ENCODE measurements at places on chromosomes 3 and 15. TPM values are rescaled to one million over a fixed set of nuclear protein-coding genes. Genes with fewer than 3 reads are reported as not detected.

DNA sequence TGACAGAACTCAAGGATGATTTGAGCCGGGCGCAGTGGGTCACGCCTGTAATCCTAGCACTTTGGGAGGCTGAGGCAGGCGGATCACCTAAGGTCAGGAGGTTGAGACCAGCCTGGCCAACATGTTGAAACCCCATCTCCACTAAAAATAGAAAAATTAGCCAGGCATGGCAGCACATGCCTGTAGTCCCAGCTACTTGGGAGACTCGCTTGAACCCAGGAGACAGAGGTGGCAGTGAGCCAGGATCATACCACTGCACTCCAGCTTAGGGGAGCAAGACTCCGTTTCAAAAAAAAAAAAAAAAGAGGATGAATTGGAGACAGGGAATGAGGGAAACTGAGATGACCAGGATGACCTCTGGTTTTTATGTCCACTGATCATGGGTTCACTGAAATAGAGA lies 60.4 kb upstream of the CDIN1 start:
- no peak for DNase-seq

DNA sequence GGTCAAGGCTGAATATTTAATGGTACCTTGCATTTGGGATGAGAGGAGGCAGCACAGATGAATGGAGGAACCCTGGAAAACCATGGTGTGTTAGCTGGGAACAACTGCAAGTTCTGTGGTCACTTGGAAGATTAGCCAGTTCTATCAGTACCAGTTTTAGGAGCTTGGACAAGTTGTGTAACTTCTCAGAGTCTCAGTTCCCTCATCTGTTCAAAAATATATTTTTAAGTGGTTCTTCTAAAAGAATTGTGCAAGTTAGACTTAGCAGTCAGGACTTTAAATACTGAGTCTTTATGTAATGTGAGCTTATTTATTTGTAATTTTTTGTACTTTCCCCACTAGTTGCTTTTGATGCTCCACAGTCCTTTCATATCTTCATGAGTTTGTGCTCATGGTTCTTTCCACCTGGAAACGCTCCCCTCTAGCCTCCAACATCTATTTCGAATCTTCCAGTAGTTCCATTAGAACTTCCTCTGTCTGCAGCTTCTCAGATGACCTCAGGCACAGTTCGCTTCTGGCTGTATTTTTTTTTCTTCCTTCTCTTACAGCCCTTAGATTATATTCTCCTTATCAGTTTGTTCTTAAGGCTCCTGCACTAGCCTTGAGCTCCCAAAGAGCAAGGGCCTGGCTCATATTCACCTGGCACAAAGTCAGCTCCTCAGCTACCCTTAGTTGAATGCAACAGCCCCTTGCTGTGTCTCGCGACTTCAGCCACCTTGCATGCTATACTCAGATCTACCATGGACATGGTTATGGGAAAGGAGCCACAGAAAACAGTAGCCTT lies 27.1 kb downstream of the ITPR1 start:
- DNase-seq, result no peak

LTK gene
- 12.0 TPM for total RNA-seq

POPDC2 gene
- total RNA-seq, result 13.9 TPM

GRCh38 chr3:138479438-138479863 lies 45.0 kb downstream of the ESYT3 start:
- DNase-seq, result no peak

DNA sequence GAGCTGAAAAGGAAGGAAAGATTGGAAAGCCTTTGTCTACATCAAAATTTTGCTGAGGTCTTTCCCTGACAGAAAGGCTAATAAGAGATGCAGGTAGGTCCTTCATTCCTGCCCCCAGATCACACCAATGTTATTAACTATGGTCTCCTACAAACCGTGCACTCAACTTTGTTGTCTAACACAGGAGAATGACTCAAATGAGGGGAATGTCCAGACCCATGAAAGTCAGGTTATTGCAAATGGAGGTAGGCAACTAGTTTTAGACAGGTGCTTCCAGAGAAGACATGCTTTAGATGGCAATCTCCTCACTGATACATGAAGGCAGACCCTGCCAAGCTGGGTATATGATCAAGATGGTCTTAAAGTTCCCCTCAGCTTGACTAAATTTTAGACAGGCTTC lies 51.0 kb downstream of the NFKBIZ start:
- DNase-seq, result no peak

CFAP100 gene
- not detected for total RNA-seq

GRCh38 chr3:156519758-156520162 lies 35.2 kb downstream of the SSR3 start:
- DNase-seq, result no peak

DNA sequence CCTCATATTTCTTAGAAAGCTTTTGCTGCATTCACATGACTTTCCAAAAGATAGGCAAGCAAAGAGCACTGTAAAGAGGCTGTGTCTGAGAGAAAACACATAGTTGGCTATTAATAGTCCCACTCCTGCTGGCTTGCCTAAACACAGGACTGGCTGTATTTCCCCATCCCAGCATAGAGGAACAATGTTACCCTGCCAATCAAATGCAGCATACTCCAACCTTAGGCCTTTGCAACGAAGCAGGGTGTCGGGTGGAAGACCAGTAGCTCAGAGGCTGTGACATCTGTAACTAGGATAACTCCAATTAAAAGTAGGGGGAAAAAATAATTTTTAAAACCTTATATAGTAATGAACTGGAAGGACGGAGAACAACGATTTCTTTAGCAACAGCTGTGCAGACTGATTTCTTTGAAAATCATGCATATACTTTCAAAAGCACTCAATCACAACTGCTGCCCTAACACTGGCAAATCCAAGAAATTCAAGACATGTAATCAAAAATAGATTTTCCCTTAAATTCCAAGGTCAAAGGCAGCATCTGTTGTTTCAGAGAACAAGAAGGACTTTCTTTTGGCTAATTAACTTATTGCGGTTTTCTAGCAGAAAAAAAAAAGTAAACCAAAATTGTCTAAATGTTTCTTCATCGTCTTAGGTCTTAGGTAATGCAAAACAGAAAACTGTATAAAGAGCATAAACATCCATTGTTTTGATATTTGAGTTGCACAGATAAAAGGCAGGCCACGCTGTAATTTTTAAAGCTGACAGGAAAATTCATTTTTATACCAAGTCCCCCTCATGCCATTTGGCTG lies 139.3 kb downstream of the TNIK start:
- DNase-seq, result no peak

DNA sequence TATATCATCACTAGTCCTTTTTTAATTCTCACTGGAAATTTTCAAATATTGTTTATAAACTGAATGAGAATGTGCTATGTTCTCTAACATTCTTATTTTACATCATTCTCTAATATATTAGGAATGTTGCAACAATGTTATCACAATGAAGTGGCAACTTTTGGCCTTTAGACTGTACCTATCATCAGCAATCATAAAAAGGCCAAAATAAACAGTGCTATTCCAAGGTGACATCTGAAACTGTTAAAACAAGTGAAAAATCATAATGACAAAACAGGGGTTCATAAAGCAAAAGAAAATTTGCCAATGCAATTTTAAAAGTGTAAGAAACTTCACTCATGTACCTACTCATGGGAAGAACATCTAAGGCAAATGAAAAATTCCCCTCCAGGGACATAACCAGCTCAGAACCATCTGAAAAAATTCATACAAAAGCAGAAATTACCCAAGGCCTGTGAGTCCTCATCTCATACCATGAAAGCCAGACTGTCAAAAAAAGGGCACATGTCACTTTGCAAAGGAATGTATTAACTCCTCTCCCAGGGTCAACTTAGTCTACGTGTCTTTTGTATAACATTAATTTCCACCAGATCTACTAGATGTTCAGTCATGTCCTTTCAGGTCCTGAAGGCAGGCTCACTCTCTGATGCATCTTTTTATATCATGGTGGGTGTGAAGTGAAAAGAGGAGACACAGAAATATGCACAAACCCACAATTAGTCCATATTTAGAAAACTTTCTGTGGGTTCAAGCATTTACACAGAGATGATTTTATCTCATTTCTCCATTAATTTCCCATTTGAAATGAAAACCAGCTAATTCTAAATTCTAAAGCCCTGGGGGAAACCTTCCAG lies 211.9 kb downstream of the CBLB start:
- DNase-seq, result no peak

UROC1 gene
- not detected for total RNA-seq

RLBP1 gene
- not detected for total RNA-seq

KNL1 gene
- 2.4 TPM for total RNA-seq

DNA sequence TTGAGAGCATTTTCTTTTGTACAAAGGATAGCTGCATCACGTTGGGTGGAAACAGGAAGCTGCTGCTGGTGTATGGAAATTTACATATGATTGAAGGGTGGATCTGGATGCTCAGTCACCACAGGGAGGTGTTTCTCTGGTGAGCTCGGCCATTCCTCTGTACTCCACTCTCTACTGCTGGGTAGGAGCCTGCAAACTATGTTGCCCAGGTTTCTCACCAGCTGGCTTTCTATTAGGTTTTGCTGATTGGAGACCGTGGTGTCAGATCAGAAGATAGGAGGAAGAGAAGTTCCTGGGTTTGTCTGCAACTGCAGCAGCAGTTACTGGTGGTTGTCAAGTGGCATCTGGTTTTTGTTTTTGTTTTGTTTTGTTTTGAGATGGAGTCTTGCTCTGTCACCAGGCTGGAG lies 61.7 kb downstream of the TAMM41 start:
- DNase-seq, result no peak

DNA sequence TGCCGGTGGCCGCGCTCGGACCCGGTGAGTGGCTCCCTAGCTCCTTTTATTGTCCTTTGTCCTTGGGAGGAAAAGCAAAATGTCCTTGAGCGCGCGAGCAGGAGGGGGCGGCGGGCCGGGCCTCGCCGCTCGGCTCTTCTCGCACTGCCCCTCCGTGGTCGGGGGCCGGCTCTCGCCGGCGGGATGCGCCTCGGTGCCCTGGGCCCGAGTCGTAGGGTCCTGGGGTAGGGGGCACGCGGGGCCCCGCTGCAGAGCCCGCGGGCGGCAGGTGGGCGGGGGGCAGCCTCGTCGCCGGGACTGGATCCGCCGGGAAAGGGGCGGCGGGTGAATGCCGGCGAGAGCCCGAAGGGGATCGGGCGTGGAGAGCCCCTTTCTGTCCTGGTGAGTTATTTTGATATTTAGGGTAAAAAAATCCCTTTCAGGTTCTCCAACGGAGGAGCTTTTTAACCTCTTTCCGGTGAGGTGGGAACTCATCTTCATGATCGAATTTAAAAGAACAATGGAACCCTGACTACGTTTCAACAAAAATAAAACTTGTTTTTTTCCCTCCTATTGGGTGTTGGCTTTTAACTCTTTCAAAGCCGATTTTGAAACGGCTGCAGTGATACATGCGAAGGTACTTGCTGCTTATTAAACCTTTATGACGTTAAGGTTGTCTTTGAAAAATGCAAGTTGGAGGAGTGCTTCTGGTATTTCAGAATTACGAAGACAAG lies 16.8 kb upstream of the CHD2 start:
- DNase-seq, result no peak

BUB1B gene
- total RNA-seq, result 2.9 TPM

GRCh38 chr3:13710251-13710650 lies 161.3 kb downstream of the FBLN2 start:
- no peak for DNase-seq

DNA sequence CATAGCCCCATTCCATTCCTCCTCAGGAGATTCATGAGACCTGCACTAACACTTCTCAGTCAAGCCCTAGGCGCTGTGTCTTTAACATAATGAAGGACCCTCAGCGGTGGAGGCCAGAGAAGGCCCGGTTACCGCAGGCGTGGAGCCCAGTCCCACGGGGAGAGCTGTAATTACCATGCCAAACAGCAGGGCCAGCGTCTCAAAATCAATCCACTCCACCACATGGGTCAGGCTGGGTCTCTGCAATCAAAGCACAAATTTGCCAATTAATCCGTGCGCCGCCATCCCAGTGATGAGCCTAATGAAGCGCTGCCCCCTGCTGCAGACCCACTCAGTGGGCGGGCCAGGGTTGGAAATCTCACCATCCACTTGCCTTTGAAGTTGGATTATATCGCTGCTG lies 109.7 kb downstream of the OCA2 start:
- no peak for DNase-seq

DNA sequence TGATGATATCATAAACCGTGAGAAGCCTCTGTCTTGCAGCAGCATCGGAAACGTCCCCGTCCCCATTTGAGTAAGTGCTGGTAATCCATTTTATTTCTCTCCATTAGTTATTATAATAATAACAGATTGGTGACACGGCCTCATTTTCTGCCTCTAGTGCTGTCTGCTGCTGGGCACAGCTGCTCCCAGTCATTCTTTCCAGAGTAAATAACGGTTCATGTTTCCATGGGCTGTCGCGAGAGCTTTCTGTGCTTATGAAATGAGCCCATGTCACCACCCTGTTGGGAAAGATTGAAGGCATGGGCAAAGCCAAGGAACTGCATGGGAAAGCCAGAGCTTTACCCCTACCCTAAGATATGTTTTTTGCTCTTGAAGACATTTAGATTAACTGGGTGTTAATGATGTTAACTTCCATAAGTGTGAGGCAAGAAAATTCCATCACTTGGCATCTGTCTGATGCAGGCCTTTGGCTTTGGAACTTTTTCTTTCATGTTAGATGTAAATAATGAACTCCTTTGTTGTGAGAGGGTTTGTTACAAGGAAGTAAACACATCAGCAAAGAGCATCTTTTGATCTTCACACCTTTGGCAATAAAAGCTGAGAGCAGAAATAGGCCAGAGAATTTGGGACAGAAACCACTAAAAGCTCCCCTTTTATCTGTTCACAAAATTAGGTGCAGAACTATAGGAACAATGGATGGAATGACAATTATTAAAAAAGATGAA lies 141.8 kb downstream of the FILIP1L start:
- no peak for DNase-seq

- no peak for DNase-seq
Observed at GRCh38 chr15:96358821-96359615, 28.5 kb downstream of the NR2F2 start.

CFAP91 gene
- 1.3 TPM for total RNA-seq

- peak; percentile 8 for DNase-seq
Observed at GRCh38 chr3:90091549-90091948, 984.1 kb downstream of the EPHA3 start.

COL6A5 gene
- total RNA-seq, result not detected

DNA sequence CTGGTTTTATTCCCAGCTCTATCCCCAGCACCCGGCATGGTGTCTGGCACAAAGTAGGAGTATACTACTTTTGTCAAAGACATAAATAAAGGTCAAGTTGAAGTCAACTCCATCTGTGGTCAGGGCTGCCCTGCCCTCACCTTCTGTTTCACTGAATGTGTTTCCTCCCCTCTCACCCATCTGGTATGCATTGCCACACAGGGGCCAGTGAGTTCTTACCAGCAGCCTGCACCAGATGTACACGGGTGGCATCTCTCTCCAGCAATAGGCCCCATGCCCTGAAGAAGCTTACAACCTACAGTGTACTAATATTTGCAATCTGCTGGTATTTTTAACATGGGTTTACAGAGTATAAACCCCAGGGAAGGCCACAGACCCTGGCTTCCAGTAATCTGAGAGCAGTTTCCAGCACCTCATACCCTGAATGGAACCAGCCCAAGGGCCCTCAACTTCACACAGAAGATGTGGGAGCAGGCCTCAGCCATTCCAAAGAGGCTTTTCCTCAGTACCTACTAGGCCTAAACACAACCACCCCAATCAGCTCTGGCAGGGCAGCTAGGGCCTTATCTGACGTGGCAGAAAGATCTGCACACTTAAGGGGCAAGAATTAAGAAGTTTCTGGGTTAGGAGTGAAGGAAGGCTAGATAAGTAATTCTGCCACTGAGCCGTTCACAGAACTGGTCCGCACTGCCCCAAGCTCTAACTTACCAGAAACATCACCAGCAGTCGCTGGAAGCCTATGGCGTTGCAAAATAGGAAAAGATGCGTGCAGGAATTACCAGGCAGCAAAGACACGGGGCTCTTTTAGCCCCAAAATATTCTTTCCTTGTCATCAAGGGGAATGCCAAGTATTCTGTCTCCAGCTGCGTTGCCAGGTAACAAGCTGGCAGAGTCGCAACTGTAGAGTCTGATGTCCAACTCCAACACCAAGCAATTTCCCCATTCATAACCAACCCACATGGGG lies 2.1 kb downstream of the IDH2 start:
- DNase-seq, result peak; percentile 67

LRRIQ4 gene
- 0.22 TPM for total RNA-seq

All from left colon (tissue), 2 donors.